CD4-positive, alpha-beta T cell treated with Interleukin-4 for 4 hours (primary cell): ENCODE measurements at places on chromosomes 1 and 21.

- DNase-seq, result no peak
Measured at GRCh38 chr1:81073580-81073979, 727.2 kb upstream of the ADGRL2 start.

- DNase-seq, result no peak
Measured at GRCh38 chr1:157004327-157004726, 41.2 kb downstream of the ARHGEF11 start.

DNA sequence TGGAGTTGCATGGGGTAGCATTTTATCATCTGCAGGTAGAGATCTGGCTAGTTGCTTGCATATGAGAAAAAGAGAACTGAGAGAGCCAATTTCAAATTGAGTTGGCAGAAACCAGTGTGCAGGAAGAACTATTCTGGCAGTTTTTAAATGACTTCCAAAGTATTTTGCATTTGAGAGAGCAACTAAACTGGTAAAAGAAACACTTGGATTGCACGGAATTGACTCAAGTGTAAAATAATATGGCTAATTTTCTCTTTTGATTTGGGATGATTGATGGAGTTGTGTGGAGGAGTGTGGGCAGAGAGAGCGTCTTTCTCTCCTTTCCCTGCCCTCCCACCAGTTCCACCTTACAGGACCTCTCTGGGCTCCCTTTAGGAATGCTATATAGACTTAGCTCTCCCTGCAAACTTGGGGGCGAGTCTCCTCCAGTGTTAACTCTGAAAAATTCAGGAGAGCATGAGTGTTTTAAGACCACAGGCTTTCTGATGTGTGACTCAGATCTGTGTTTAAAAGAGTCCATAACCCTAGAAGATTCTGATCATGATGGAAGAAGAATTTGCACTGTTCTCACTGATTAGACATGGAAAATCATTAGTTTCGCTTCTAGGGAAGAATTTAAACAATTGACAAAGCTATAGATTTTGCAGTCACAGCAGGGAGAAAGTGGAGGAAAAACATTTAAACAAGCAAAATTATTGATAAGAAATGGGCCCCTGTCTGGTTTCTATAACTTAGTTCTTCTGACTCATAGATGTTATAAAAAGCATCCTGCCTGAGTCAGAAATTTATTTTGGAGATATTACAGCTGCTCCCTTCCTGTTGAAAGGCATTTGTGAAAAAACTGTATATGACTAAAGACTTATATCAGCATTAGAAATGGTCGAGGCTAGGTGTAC, 24.9 kb upstream of the CTBS start:
- DNase-seq, result no peak

DNA sequence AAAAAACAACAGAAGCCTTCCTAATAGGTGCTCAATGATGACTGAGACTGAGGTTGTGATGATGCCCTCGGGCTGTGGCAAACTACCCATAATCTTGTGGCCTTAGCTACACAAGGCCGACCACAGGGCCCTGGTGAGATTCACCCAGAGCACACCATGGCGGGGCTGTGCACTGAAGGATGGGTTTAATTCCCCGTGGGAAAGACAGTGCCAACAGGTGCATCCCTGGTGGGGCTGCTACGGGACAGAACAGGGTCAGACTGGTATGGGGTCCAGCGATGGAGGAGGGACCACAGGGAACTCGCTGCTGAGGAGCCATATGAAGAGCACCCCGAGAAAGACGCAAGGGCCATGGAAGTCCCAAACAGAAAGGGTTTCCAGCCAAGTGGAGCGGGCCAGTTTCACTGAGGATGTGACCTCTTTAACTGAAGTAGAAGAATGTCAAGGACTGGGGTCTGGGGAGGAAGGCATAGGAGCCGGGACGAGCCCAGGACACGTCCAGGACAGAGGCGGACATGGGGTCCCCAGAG, 21.3 kb downstream of the PRDM15 start:
- no peak for DNase-seq

DNA sequence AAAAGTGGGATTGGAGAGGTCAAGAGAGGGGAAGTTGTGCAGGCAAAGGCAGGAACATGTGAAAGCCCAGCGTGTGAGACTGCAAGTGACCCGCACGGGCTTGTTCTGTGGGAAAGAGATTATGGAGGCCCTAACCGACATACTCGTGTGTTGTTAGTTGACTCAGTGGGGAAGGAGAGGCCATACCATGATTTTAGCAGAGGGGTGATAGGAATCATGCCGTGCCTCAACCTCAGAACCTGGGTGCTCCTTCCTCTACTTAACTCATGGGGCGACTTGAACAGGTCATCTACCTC, 19.3 kb downstream of the PGLYRP3 start:
- no peak for DNase-seq

- no peak for DNase-seq
Measured at GRCh38 chr1:154155251-154155650, 378 bp upstream of the NUP210L start.

GRCh38 chr1:86052948-86053698, 103.4 kb downstream of the COL24A1 start:
- no peak for DNase-seq

DNA sequence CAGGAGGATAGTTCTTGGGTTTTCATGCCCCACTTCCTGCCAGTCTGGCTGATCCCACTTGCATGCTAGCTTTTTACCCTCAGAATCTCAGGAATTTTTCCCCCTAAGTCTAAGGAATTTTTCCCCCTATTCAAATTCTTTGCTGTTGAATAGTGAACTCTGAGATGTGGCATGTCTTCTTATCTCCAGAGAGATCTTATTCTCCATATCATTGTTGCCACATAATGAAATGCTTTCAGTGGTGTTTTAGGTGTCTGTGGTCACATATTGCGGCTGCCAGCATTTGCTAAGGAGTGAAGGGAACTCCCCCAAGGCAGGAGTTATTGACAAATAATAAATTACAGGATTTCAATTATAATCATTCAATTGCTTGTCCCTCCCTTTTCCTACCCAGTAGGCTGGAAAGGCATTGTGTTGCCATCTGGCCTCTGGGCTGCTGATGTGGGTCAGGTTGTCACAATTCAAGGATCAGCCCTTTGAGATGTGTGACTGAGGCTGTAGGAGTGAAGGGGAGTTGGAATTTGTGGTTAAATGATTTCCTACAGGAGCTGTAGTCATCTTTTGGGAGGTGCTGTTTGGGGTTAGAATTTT, 3.9 kb upstream of the FLG start:
- no peak for DNase-seq

DNA sequence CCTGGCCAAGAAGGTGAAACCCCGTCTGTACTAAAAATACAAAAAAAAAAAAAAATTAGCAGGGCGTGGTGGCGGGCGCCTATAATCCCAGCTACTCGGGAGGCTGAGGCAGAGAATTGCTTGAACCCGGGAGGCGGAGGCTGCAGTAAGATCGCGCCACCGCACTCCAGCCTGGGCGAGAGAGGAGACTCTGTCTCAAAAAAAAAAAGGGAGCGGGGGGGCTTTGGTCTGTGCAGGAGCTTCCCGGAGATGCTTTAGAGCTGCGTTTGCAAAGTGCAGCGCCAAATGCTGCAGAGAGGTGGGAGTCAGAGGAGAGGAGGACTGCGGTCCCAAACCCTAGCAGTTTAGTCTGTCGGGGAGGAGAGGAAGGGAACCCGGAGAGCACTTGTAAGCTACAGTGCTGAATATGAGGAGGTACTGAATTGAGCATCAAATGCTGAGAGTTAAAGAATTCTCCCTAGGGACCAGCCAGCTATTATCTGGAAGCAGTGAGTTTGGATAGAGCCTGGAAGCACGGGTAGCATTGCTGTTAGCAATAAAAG, 569 bp downstream of the FALEC start:
- DNase-seq, result no peak
